ENCODE measurements at places on chromosomes 3 and 15.

GRCh38 chr3:114417675-114418074, 123.8 kb downstream of the TIGIT start:
- DNase-seq: no peak

DNA sequence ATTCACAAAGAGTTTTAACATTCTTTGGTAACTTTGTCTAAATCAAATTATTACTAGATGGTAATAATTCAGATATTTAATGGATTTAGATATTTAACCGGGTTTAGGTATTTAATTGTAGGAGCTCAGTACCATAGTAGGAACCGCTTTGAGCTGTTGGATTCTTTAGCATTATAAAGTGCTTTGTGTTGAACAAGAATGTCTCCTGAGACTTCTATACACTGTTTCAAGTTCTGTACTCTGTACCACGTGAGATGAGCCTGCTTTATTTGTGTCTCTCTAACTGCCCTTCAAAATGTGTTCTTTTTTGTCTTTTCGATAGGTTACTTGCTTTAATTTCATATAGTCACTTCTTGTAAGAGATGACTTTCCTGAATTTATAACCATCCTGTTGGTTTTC, 36.0 kb downstream of the ZFAND6 start:
- DNase-seq: no peak

GRCh38 chr15:62607114-62607462, 435.5 kb upstream of the TPM1 start:
- DNase-seq: no peak

DNA sequence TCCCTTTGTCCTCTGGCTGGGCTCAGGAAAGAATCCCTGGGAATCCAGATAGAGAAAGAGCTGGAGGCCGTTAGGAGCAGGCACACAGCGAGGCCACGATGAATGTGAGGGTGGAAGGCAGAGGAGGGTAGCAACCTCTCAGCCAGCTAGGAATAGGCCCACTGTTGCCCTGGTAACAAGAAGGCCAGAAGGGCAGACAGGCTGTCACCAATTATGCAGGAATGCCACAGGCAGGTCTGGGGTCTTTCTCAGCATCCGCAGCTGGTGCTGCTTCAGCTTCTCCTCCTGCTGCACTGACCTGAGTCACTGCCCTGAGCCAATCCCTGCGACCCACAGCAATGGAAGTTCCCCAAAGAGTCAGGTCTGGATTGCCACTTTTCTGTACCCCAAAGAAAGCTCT, 62.8 kb upstream of the C3orf80 start:
- DNase-seq: no peak
